T-cell (primary cell): ENCODE measurements at places on chromosomes 1 and 21.

DNA sequence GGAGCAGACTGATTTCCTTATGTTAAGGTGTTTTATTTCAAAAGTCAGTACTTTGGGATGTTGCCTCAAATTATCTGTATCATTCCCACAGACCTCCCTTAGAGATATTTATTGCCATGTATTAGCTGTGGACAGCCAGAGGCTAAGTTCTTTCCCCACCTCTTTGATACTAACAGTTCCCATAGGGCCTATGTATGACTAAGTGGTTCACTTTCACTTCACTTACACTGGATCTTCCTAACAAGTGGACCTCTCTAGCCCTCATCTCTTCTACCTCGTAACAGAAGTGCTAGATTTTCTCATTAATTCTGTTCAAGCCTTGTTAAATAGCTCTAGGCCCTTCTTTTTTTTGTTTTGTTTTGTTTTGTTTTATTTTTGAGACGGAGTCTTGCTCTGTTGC is 6.2 kb downstream of the TRAF5 start:
- DNase-seq = no peak
- peaks cover 93% of the 10 kb centered on the region for H3K4me1 ChIP-seq
- H3K27ac ChIP-seq = peak overlapping the region; percentile 8
- no peaks in the 10 kb centered on the region for H3K36me3 ChIP-seq
- no peak overlapping the region for H3K4me3 ChIP-seq
- no peaks in the 10 kb centered on the region for H3K27me3 ChIP-seq

DNA sequence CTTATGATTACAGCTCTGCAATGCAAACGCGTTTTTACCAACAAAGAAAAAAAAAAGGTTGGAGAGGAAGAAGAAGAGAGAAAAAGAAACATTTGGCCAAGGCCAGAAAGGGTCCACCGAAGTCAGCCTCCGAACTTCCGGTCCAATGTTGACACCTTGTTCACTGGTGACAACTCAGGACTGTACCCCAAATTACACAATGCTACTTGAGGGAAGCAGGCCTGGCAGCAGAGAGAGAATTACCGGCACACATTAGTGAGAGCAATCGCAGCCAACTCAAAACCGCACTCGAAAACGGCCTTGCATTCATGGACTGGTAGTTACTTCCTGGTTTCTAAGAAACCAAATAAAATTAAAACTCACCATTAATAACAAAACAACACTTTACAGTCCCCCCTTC is 652.5 kb downstream of the KIF26B start:
- H3K4me1 ChIP-seq = no peaks in the 10 kb centered on the region
- H3K27me3 ChIP-seq = no peaks in the 10 kb centered on the region
- H3K4me3 ChIP-seq = no peak overlapping the region
- no peaks in the 10 kb centered on the region for H3K36me3 ChIP-seq
- no peak for DNase-seq
- no peak overlapping the region for H3K27ac ChIP-seq

GRCh38 chr1:13513895-13514546 is at the start of gene LRRC38:
Gene LRRC38 (minus strand): TSS chr1:13514003. CDS start chr1:13513593, 410 bp downstream.
- no peaks in the 10 kb centered on the region for H3K36me3 ChIP-seq
- no peaks in the 10 kb centered on the region for H3K4me1 ChIP-seq
- H3K27me3 ChIP-seq = peaks cover 53% of the 10 kb centered on the region
- H3K4me3 ChIP-seq = no peak within 1 kb of the TSS
- no peak within 1 kb of the TSS for H3K27ac ChIP-seq

GRCh38 chr1:8794605-8795004 is 22.8 kb downstream of the RERE start:
- H3K27me3 ChIP-seq = no peaks in the 10 kb centered on the region
- no peak overlapping the region for H3K4me3 ChIP-seq
- DNase-seq = no peak
- no peak overlapping the region for H3K27ac ChIP-seq
- no peaks in the 10 kb centered on the region for H3K4me1 ChIP-seq

DNA sequence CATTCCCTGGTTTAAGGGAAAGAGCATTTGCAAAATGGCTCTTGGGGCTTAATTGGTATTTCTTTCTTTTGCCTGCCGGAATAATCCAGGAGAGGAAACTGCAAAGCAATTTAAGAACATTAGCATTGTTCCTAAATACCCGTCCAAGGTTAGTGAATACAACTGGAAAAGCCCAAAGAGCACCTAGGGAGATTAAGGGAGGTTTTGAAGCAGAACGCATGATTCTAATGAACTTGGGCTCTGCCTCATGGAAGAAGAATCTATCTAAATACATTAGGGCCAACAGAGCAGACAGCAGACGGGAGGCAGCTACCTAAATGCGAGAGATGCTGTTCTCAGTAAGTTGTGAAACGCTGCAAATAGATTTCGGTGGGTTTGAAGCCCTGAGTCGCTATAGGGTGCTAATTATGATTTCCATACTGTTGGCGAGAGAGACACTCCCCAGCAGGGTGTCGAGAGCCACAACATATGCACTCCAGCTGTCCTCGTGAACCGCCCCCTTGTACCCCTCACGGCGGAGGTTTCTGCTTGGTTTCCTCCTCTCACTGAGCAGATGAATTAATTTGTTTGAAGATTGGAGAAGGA is 326.7 kb upstream of the CAMK1G start:
- H3K4me1 ChIP-seq = no peaks in the 10 kb centered on the region
- no peak overlapping the region for H3K27ac ChIP-seq
- no peaks in the 10 kb centered on the region for H3K36me3 ChIP-seq
- H3K27me3 ChIP-seq = no peaks in the 10 kb centered on the region
- no peak overlapping the region for H3K4me3 ChIP-seq
- DNase-seq = no peak

- no peaks in the 10 kb centered on the region for H3K27me3 ChIP-seq
- no peak overlapping the region for H3K4me3 ChIP-seq
- no peaks in the 10 kb centered on the region for H3K4me1 ChIP-seq
- no peak overlapping the region for H3K27ac ChIP-seq
- DNase-seq = no peak
- no peaks in the 10 kb centered on the region for H3K36me3 ChIP-seq
Measured at GRCh38 chr1:237701534-237701933, 189.2 kb downstream of the ZP4 start.

- no peak overlapping the region for H3K4me3 ChIP-seq
- H3K4me1 ChIP-seq = no peaks in the 10 kb centered on the region
- no peaks in the 10 kb centered on the region for H3K36me3 ChIP-seq
- no peak overlapping the region for H3K27ac ChIP-seq
Measured at GRCh38 chr21:28455253-28455600, 537.5 kb downstream of the LTN1 start.

DNA sequence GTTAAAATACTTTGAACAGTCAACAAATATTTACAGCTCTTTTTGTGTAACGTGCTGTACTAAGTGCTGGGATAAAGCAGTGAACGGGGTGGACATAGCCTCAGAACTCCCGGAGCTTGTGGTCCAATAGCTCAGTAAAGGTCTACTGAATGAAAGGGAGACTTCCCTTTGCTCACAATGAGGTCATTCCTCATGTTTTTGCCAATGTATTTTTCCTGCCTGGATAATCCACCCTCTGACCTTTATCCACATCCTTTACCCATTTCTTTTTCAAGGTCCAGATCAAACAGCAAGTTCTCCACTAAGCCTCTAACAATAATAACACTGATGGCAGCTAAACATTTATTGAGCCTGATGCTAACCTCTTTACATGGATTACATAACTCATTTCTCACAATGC is 55.9 kb downstream of the LEPR start:
- H3K27me3 ChIP-seq = no peaks in the 10 kb centered on the region
- no peaks in the 10 kb centered on the region for H3K36me3 ChIP-seq
- H3K27ac ChIP-seq = no peak overlapping the region
- H3K4me1 ChIP-seq = no peaks in the 10 kb centered on the region
- DNase-seq = no peak
- H3K4me3 ChIP-seq = no peak overlapping the region

DNA sequence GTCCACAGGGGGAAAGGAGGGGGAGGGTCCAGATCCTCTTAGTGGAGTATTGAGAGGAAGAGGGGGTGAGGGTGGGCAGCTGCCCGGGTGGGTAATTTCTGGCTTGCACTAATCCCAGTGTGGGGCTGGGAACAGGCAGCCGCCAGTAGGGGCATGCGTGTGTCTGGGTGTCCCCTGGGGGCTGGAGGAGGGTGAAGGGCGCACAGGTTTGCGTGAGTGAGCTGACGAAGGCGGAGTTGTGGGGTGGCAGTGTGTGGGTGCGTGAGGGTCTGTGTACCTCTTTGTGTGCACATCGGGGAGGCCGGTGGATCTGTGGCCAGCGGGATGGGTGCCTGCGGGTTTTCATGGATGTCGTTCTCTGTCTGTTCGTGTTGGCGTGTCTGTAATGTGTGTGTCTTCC is 97.3 kb downstream of the PAX7 start:
- no peak overlapping the region for H3K27ac ChIP-seq
- no peaks in the 10 kb centered on the region for H3K36me3 ChIP-seq
- H3K4me3 ChIP-seq = no peak overlapping the region
- H3K4me1 ChIP-seq = no peaks in the 10 kb centered on the region
- H3K27me3 ChIP-seq = peaks cover 77% of the 10 kb centered on the region

DNA sequence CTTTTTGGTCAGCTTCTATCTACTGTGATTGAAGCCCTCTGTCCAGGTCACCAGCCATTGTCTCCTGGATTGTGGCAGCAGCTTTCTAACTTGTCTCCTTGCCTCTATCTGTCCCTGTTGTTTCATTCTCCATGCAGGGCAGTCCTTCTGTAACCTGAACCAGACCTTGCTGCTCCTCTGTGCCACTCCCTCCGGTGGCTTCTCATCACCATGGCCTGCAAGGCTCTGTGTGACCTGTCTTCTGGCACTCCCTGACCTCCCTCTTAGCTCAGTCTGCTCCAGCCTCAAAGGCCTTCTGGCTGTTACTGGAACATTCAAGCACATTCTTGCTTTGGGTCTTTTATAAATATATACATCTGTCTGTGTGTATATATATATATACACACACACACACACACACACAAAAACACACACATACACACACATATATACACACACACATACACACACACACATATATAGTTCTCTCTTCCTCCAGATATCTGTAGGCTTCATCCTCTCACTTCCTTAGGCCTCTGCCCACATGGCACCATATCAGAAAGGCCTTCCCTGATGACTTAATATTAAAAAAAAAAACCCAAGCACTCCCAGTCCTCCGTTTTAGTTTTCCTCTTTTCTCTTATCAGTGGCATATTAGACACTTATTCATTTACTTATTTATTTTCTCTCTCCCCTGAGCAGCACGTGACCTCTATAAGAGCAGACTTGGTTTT is 21.2 kb upstream of the JUN start:
- H3K27me3 ChIP-seq = no peaks in the 10 kb centered on the region
- no peaks in the 10 kb centered on the region for H3K4me1 ChIP-seq
- no peak overlapping the region for H3K27ac ChIP-seq
- no peak for DNase-seq
- H3K36me3 ChIP-seq = no peaks in the 10 kb centered on the region
- H3K4me3 ChIP-seq = no peak overlapping the region

DNA sequence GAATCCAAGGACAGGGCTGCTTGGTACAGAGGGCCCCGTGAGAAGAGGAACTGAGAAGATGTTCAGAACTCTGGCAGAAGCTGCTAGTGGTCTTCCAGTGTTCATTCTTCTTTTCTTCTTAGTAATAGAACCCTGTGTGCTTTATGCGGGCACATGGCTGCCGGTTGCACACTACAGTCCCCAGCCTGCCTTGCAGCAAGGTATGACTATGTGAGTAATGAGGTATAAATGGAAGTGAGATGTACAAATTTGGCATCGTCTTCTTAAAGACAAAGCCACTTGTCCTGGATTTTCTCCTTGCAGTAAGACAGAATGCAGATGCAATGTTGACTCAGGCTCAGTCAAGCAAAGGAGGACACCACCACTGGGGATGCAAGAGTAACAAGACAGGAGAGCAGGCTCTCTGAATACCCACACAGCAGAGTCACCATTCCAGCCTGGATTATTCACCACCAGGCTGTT is 15.0 kb upstream of the ATP1B1 start:
- no peak overlapping the region for H3K4me3 ChIP-seq
- H3K27me3 ChIP-seq = no peaks in the 10 kb centered on the region
- H3K4me1 ChIP-seq = peaks cover 8% of the 10 kb centered on the region
- H3K27ac ChIP-seq = no peak overlapping the region

GRCh38 chr1:29193879-29194455 is 12.3 kb upstream of the SRSF4 start:
- H3K4me1 ChIP-seq = no peaks in the 10 kb centered on the region
- no peak overlapping the region for H3K27ac ChIP-seq
- no peak for DNase-seq
- H3K4me3 ChIP-seq = no peak overlapping the region

- no peak for DNase-seq
- H3K27ac ChIP-seq = no peak overlapping the region
- no peaks in the 10 kb centered on the region for H3K36me3 ChIP-seq
- no peaks in the 10 kb centered on the region for H3K4me1 ChIP-seq
- peak overlapping the region; percentile 36 for H3K4me3 ChIP-seq
Measured at GRCh38 chr1:177181280-177181630, 10.5 kb downstream of the BRINP2 start.

- no peak overlapping the region for H3K27ac ChIP-seq
- no peak for DNase-seq
- H3K4me1 ChIP-seq = no peaks in the 10 kb centered on the region
- peaks cover 3% of the 10 kb centered on the region for H3K27me3 ChIP-seq
Measured at GRCh38 chr1:117336088-117336817, 31.0 kb upstream of the MAN1A2 start.
